Smooth muscle cell of trachea (primary cell): ENCODE measurements at places on chromosomes 5 and 9. TPM values are rescaled to one million over a fixed set of nuclear protein-coding genes. Genes with fewer than 3 reads are reported as not detected.

CBY3 gene
- total RNA-seq, result not detected in 2 replicates

PCDHB14 gene
- 0.15 and 1.2 TPM in 2 replicates for total RNA-seq

CDC42SE2 gene
- 18.4 and 24.3 TPM in 2 replicates for total RNA-seq

NTRK2 gene
- 0.15 and 0.17 TPM in 2 replicates for total RNA-seq

GAS1 gene
- total RNA-seq, result 37.4 and 58.1 TPM in 2 replicates
